ENCODE measurements at places on chromosomes 6 and 20.
A peak's percentile ranks its signal among the peaks of the same experiment; 100 is the strongest.

- no peak for DNase-seq
Observed at GRCh38 chr6:19757036-19757435, 80.1 kb upstream of the ID4 start.

GRCh38 chr20:58605292-58606065 lies 45.6 kb upstream of the STX16 start:
- DNase-seq: no peak

DNA sequence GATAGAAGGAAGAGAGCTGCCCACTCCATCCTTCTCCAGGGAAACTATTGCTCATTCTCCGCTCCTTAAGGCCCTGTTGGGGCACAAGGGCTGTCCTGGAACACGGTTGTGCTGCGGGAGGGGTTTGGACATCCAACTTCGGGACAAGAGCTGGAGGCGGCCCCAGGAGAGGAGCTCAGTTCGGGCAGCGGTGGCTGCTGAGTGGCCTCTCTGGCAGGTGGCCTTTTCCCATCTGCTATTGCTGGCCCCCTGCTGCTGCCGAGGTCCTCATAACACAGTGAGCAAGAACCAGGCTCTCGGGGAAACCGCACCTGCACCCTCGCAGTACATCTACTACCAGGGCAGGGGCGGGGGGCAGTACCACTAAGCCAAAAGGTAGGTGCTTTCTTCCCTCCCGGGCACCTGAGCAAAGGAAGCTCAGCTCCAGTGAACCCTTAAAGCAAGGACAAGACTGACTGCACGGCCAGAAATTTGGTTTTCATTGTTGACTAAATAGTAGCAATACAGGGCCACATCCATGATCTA lies 63.7 kb downstream of the PSMG4 start:
- no peak for DNase-seq

GRCh38 chr6:41676431-41676830 lies 38.2 kb downstream of the MDFI start:
- no peak for DNase-seq

DNA sequence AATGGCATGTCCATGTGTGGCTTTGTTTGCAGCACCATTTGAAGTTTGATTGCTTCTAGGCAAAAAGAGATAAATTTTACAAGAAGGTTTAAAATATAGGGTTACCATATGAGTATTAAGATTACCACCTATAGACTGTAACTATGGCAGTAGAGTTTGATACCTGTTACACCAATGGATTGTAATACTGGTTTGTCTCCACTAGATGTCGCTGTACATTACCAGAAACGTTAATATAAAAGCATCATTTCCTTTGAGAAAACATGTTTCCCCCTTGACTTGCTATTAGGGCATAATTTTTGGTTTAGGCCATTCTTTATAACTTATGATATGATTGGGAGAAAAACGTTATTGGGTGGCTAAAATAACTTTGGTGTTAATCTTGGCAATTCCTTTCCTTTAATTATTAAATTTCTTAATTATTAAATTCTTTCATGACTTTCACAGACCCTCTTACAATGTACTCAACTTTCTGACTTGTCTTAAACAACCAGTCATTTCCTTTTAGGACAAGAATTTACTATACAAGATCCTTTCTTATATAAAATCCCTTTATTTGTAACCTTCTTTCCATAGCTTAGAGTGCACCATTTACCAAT lies 42.8 kb downstream of the HLA-DPB1 start:
- peak; percentile 88 for DNase-seq

DNA sequence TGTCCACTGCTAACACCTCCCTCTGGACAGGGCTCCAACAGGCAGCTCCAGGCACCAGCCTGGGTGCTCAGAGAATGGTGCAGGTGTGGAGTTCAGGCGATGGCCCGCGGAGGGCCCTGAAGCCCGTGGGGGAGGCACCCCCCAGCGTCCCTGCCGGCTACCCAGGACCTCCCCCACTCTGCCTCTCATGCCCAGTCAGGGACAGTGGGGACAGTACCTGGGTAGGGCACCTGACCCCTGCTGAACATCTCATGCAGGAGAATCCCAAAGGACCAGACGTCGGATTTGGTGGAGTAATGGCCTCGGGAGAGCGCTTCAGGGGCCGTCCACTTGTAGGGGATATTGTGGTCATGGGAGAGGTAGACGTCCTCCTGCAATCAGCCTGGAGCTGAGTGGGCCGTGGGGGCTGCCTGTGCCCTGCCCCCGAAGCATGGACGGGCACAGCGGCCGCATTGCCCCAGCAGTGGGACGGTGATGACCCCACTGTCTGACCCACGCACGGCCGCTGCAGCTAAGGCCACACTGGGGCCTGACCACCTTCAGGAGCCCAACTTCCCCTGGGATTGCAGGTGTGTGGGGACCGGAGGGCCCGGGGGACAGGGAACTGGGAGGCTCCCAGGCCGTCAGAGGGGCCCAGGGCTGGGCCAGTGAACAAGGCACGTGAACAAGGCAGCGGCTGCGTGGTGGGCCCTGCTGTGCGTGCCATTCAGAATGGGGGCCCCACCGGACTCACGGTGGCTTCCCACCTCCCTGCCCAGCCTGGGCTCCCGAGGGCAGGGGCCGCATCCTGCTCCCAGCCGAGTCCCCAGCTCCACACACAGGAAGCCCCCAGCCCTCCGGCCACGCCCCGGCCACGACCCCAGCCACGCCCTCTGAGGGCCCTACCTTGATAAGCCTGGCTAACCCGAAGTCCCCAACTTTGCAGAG lies 7.1 kb downstream of the PTK6 start:
- no peak for DNase-seq

DNA sequence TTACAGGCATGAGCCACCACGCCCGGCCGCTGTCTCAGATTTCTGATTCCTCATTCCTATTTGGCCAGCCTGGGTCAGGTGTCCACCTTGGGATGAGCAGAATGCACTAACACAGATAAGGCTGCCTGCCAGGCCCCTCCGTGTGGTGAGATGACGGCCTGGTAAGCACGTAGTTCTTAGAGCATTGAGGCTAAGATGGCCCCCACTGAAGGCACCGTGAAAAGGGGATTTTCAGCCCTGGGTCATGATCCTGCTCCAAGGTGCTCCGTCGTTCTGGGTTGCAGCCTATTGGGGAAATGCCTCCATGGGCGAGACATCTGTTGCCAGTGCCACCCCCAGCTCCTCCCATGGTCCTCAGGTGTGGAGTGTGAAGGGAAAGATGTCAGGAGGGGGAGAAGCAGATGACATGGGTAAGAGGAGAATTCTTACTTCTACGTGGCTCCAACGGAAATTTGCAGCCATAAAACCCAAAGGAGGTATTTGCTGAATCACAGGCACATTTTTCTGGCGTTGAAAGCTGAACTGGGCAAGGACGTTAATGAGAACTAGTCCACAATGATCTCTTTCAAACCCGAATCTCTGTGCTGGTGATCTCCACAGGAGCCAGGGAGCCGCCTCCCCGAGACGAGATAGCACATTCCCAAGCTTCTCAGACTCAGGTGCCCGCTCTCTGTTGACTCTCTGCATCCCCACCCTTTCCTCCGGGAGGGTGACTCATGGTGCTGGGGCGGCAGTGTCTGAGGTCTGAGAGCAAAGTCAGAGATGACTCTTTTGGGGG lies 34.0 kb upstream of the BMP6 start:
- DNase-seq: no peak

DNA sequence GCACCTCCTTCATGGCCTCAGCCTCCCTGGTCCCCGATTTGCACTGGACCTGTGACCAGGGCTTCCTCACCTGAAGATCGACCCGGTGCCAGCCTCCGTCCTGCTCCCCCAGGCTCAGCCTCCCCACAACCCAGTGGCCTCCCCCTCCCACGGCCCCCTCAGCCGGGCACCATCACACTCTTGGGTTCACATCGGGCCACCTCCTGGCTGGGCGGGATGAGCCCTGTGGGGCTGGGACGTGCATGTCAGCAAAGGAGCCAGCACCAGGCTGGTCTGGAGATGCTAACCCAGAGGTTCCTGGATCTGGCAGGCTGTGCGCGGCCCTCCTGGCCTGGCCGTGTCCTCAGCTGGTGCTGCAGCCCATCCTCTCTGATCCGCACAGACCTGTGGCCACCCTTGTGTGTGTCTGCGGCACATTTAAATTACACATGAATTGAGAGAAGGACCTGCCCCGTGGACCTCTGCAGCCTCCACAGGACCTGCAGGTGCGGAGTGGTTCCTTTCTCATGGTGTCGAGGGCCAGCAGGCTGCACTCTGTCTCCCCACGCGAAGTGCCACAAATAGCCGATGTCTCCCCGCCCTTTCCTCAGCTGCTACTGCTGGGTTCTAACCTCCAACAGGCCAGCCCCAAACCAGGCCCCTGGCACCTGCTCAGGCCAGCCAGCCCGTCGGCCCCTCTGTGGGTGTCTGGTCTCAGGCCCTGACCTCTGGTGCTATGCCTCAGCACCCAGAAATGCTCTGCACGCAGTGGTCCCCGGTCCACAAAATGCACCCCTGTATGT lies 237.5 kb downstream of the ERMARD start:
- DNase-seq: no peak

GRCh38 chr6:15744818-15745402 lies 82.1 kb upstream of the DTNBP1 start:
- peak; percentile 53 for DNase-seq

DNA sequence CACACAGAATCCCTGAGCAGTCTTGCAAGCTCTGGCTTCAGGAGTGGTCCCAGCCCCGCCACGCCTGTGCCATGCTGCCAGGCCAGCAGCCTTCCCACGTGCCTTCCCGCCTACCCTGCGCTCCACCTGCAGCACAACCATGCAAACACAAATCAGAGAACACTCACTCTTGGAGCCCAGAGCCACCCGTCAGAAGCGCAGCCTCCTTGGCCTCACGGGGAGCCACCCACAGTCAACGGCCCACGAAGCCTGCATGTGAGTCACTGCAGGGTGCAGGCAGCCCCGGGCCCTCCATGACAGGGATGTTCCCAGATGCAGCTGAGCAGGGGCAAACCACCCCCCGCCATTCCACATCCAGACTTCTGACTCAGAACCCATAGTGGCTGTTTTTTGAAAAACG lies 217.0 kb downstream of the DLL1 start:
- no peak for DNase-seq

- DNase-seq: no peak
Observed at GRCh38 chr20:4893709-4894108, 107.6 kb downstream of the SLC23A2 start.

Measured in Karpas-422 (cell line).